ENCODE measurements at places on chromosomes 1 and 21.

DNA sequence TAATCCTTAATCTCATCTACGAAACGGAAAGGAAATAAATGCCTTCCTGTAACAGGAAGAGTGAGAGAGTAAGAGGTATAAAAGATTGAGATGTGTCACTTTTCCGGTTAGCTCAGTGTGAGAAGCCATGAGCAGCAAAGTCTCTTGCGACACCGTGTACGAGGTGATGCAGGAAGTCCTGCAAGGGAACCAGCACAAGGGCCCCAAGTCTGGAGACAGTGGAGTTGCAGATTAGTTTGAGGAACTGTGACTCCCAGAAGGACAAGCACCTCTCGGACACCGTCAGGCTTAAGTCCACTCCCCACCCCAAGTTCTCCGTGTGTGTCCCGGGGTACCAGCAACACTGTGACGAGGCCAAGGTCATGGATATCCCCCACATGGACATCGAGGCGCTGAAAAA is 592.3 kb upstream of the ADGRL2 start:
- no peak for DNase-seq

DNA sequence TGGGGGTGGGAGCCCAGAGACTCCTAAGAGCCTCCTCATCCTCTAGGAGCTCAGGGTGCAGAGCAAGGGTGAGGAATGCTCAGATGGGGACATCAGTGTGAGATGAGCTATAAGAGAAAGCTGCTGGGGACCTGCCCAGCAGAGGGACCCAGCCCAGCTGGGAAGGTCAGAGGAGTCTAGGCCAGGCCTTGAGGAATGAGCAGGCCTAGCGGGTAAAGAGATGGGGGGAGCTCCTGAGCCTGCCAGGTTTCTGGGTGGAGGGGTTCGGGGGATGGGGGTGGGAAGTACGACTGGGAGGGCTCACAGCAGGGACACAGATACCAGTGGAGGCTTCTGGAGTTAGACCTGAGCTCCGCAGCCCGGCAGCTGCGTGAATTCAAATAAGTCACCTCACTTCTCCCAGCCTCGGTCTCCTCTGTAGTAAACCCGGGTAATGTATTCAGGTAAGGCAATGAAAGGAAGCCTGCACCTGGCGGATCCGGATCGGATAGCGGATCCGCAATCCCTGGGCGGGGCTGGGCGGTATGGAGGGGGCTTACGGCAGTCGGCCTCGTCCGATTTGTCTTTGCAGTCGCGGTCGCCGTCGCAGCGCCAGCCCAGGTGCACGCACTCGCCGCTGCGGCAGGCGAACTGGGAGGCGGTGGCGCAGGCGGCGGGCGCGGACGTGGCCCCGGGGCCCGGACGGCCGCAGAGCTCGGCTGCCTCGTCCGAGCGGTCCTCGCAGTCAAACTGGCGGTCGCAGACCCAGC is 38.0 kb upstream of the MAGOH start:
- no peak for DNase-seq

GRCh38 chr1:143720087-143721023 is 251.4 kb downstream of the FAM72C start:
- no peak for DNase-seq

GRCh38 chr1:69321311-69321710 is 246.4 kb upstream of the LRRC7 start:
- no peak for DNase-seq

DNA sequence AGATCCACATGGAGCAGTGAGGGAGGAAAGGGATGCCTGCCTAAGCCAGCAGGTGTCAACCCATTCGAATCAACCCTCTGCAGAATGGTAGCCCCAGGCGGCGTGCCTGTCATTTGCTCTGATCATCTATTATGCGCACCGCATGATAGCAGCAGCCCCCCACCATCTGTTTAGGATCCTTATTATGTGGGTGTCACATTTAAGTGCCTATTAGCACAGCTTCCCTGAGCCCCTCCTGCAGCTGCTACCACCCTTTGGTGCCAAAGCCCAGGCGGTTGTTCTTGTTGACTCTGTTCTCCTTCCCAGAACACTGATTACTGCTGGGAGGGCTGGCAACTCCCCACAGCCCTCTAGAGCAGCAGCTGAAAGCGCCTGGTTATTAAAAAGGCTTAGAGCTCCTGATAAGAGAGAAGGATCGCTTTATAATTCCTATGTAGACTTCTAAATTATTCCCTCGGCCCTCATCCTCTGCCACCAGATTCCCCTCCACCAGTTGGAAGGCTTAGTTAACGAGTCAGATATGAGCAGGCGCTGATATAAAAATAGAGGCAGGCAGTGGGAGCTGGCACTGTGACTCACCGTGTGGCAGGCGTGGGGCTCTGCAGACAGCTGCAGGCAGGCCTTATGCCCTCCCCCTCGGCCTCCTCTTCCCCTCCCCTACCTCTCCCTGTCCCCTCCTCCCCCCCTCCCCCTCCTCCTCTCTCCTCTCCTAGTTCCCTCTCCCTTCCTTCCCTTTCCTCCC is 23.0 kb downstream of the ACTA1 start:
- DNase-seq = no peak

DNA sequence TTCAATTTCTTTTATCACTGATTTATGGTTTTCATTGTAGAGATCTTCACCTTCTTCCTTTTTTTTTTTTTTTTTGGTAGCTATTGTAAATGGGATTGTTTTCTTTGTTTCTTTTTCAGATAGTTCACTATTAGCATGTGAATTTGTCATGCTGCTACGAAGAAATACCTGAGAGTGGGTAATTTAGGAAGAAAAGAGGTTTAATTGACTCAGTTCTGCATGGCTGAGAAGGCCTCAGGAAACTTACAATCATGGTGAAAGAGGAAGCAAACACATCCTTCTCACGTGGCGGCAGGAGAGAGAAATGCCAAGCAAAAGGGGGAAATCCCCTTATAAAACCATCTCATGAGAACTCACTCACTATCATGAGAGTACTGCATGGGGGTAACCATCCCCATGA is 66.4 kb downstream of the DAB1 start:
- DNase-seq = no peak

GRCh38 chr1:190507357-190507756 is 29.7 kb upstream of the BRINP3 start:
- DNase-seq = no peak

DNA sequence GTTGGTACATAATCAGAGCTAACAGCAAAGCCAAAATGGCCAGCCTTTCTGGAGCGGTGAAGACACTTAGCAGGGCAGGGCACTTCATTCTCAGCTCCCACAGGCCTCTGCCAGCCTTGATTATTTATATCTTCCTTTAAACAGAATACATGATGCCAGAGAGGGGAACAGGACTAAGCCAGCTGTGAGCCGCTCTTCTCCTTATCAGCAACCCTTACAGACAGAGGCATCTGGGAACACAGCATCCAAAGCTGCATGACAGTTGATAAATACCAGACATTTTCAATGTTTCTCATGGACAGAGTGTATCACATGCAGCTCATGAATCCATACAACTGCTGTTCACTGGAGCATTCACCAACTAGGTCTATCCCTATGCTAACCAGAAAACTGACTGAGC is 29.1 kb downstream of the DNAJC11 start:
- DNase-seq = no peak

GRCh38 chr1:63971557-63971956 is 197.7 kb downstream of the ROR1 start:
- DNase-seq = no peak

DNA sequence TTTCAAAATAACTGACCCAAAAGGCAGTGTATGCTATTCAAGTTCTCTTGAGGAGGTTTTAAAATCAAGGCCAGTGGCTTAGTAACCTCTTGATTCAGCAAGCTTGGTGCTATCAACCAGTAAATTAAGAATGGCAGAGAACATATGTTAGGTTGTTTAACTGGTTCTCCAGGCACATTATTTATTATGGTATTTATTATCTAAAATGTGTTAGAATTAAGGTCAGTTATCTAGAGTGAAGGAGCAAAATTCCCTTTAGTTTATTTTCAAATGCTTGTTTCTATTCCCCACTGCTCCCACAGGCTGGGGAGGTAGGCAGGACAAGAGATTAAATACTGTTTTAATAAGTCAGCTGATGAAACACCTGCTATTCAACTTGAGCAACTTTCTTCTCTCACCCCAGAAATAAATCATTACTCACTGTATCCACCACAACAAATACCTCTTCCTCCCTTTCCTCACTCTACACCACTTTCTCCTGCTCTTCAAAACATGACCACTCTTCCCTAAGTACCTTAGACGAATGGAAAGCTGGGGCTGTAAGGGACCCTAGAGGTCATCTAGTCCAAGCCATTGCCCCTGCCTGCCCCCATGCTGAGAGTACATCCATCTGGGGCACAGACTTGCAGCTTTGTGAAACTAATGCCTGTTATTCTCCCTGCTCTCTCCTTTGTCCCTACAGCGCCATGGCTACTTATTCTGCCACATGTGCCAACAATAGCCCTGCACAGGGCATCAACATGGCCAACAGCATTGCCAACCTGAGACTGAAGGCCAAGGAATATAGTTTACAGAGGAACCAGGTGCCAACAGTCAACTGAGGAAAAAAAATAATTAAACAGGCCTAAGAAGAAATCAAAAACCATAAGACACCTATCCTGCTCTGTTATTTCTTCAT is 71.7 kb downstream of the PRRX1 start:
- no peak for DNase-seq

DNA sequence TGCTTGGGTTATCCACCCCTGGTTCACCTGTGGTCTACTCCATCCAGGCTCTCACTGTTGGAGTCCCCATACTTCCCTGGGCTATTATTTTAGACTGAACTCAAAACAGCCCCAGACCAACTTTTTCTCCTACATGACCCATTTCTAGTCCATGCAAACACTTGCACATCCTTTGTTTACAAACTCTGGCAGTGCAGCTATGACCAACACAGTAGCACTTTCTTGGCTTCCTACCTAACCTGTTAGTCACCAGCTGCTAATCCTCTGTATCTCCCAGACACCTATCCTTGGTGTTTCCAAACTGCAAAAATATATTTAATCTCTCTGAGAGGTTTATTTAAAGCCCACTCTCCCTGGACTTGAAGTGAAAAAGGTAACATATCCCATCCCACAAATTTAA is 90.8 kb downstream of the DDAH1 start:
- peak; percentile 75 for DNase-seq

DNA sequence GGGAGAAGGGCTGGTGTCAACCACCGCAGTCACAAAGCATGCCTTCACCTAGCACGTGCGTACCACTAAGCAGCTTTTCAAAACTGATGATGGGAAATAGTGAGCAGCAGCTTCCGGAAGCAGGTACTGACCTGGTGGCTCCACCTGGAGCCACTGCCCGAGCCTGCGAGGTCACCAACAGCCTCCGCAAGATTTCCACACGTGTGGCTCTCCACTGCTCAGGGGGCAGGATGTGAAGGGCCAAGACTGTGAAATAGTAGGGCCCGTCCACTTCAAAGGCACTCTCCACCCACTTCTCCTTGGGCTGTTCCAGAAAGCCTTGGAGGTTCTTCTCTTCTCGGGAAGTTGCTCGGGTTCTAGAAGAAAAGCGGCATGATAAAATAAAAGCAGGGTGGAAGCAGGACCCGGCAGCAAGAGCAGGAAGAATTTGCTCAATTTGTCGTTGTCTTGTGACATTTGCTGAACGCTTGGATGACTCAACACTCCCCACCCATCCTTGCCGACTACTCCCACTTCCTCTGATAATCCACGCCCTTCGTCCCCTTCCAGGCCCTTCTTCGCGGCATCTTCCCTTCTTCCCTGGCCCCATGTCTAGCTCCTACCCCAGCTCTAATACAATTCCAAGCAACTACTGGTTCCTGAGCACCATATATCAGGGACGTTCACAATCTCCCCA is 124.9 kb upstream of the IFFO2 start:
- DNase-seq = no peak

- peak; percentile 19 for DNase-seq
Measured at GRCh38 chr1:117695796-117696490, 90.1 kb downstream of the TENT5C start.

GRCh38 chr1:32806910-32807523 is 10.1 kb downstream of the YARS1 start:
- no peak for DNase-seq

DNA sequence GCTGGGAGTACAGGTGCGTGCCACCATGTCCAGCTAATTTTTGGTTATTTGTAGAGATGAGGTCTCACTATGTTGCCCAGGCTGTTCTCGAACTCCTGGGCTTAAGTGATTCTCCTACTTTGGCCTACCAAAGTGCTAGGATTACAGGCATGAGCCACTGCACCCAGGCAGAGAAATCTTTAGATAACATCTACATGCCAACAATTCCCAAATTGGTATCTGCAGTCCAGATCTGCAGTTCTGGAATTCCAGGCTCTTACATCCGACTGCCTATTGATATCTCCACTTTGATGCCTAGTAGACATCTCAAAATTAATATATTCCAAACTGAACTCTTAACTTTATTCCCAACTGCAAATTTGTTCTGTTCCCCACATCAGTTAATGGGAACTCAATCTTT is 23.3 kb downstream of the INAVA start:
- no peak for DNase-seq

GRCh38 chr1:243230914-243231313 is 24.2 kb downstream of the CEP170 start:
- DNase-seq = no peak

GRCh38 chr21:15365751-15366392 is 301.1 kb upstream of the NRIP1 start:
- DNase-seq = no peak

DNA sequence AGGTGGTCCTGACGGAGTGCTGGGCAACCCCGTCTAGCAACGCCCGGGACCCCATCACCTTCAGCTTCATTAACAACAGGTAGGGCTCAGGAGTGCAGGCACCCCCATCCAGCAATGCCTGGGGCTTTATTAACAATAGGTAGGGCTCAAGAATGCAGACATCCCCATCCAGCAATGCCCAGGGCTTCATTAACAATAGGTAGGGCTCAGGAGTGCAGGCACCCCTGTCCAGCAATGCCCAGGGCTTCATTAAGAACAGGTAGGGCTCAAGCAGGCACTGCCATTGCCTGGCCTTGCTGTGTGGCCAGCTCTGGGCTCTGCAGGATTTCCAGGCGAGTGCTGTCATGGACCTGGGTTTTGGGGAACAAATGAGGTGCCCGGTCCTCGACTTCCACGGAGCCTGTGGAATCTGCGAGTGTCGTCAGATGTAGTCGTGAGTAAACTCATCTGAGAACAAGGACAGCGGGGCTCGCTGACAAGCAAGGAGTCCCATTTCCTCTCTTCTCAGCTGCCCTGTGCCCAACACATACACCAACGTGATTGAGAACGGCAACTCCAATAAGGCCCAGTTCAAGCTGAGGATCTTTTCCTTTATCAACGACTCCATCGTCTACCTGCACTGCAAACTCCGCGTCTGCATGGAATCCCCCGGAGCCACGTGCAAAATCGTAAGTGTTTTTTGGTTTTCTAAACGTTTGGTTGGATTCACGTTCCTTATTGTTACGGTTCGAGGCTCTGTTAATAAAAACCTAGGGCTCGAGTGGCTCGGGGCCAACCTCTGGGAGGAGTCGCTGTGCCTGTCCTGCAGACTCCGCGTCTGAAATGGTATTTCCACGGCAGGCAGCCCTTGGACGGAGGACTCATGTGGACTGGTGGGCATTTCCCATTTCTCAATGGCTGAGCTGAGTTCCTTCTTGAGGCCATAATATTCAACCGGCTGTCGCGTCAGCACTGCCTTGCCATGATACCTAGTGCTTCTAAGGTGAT is 56.3 kb downstream of the UMODL1 start:
- DNase-seq = no peak

GRCh38 chr21:29300807-29301138 is 2.1 kb downstream of the BACH1 start:
- DNase-seq = no peak
